ENCODE measurements at places on chromosomes 13 and 19. TPM values are rescaled to one million over a fixed set of nuclear protein-coding genes. Genes with fewer than 3 reads are reported as not detected.

DNA sequence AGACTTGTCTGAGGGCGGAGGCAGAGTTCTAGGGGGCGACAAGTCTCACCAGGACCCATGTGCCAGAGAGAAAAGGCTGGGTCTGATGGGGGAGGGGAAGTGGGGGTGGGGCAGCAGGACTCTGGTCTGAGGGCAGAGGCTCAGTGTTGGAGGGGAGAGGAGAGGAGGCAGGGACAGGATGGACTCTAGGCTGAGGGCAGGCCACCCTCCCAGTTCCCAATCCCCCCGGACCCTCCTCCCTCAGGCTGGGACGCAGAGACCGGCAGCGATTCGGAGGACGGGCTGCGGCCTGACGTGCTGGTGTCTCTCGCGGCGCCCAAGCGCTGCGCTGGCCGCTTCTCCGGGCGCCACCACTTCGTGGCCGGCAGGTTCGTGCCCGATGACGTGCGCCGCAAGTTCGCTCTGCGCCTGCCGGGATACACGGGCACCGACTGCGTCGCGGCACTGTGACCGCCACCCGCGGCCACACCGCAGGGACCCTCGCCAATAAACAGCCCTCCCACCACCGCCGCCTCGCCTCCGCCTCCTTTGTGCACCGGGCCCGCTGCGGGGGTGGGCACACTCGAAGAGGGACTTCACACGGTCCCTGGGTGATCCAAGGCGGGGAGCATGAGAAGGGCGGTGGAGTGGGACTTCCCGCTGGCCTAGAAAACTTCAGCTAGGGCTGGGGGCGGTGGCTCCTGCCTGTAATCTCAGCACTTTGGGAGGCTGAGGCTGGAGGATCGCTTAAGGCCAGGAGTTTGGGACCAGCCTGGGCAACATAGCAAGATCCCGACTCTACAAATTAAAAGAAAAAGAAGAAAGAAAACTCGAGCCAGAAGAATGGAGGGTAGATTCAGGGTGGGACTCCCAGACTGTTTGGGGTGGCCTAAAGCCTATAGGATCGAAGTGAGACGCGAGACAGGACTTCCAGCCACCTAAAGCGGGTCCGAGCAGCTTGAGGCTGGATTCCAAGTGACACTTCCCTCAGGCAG is 703 bp upstream of the CILP2 start:
- H3K4me1 ChIP-seq: peaks cover 4% of the 10 kb centered on the region
- no peaks in the 10 kb centered on the region for H3K36me3 ChIP-seq
- no peak overlapping the region for H3K27ac ChIP-seq
- no peaks in the 10 kb centered on the region for H3K27me3 ChIP-seq

DNA sequence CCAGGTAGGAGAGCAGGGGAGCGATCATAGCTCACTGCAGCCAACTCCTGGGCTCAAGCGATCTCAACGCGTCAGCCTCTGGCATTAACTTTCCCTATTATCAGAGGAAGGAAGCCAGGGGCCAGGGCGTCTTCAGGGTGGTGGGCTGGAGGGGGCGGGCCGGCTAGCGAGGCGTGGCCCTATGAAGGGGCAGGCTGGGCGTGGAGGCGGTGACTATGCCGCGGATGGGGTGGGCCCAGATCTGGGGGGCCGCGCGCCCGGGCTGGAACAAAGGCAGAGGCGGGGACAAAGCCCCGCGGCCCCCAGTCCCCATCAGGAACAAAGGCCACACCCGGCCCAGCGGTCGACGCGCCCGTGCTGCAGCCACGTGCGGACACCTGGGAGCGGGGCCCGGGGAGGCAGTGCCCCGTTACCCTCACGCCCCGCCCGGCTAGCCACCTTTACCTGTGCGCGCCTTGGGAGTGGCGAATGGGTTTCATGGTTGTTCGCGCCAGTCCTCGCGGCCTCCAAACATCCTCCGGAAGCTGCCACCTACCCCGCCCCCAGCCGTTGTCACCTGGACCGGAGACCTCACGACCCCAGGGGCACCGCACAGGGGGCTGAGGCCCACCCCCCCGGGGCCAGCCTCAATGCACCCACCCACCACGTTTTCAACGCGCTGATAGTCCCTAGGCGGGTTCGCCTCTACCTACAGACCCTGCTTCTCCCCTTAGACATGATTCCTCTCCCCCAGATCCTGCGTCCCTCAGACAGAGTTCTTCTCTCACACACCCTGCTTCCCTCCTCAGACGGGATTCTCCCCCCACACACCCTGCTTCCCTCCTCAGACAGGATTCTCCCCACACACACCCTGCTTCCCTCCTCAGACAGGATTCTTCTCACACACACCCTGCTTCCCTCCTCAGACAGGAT is 5.4 kb upstream of the TRIM28 start:
- H3K4me1 ChIP-seq: peaks cover 5% of the 10 kb centered on the region
- no peaks in the 10 kb centered on the region for H3K36me3 ChIP-seq
- no peak for DNase-seq
- H3K4me3 ChIP-seq: peak overlapping the region; percentile 60
- H3K27me3 ChIP-seq: no peaks in the 10 kb centered on the region

PNMA8A gene
- total RNA-seq: 5.1 TPM

GRCh38 chr13:25847145-25847544 is 204.7 kb downstream of the SHISA2 start:
- DNase-seq: no peak
- H3K36me3 ChIP-seq: no peaks in the 10 kb centered on the region
- no peak overlapping the region for H3K27ac ChIP-seq
- H3K27me3 ChIP-seq: no peaks in the 10 kb centered on the region

- no peaks in the 10 kb centered on the region for H3K27me3 ChIP-seq
- H3K27ac ChIP-seq: no peak overlapping the region
- no peaks in the 10 kb centered on the region for H3K36me3 ChIP-seq
- H3K4me3 ChIP-seq: no peak overlapping the region
Measured at GRCh38 chr19:4409123-4409933, 6.9 kb downstream of the CHAF1A start.

GRCh38 chr13:42893214-42893671 is 98.8 kb downstream of the EPSTI1 start:
- no peak for DNase-seq
- peaks cover 5% of the 10 kb centered on the region for H3K36me3 ChIP-seq

GRCh38 chr13:50715402-50716146 is 127.9 kb downstream of the DLEU7 start:
- H3K4me1 ChIP-seq: no peaks in the 10 kb centered on the region
- peak overlapping the region; percentile 47 for H3K4me3 ChIP-seq
- H3K27ac ChIP-seq: no peak overlapping the region
- H3K27me3 ChIP-seq: no peaks in the 10 kb centered on the region

TUBA3C gene
- total RNA-seq: not detected

DNA sequence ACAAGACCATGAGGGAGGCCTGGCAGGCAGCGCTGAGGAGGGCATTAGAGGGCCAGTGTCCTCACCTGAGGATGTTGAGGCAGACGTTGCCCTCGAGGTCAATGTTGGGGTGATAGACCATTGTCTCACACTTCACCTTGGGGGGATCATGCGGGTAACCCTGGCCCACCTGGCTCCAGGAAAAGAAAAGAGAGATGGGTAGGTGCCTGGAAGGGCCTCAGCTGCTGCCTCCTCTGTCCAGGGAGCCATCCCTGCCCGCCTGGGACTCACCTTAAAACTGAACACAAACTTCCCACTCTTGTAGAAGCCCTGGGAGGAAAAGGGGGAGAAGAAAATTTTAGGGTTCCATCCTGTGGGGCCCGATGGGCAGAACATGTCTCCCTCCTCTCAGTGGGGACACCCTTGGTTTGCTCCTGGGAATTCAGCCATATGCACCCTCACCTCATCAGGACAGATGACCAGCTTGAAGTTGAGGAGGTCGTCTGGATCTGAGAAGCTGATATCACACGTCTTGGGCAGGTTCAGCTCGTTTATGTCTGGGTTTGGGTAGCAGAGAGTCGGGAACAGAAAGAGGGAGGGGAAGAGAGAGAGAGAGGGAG is 1.7 kb downstream of the UBE2M start:
- DNase-seq: no peak
- peak overlapping the region; percentile 95 for H3K4me3 ChIP-seq
- peaks cover 57% of the 10 kb centered on the region for H3K4me1 ChIP-seq
- peak overlapping the region; percentile 99 for H3K27ac ChIP-seq
- H3K36me3 ChIP-seq: peaks cover 20% of the 10 kb centered on the region

- H3K4me3 ChIP-seq: no peak overlapping the region
- no peaks in the 10 kb centered on the region for H3K4me1 ChIP-seq
- no peak overlapping the region for H3K27ac ChIP-seq
- H3K27me3 ChIP-seq: no peaks in the 10 kb centered on the region
- no peak for DNase-seq
- peaks cover 55% of the 10 kb centered on the region for H3K36me3 ChIP-seq
Measured at GRCh38 chr19:3524078-3524842, 14.7 kb upstream of the TEKTIP1 start.

DNA sequence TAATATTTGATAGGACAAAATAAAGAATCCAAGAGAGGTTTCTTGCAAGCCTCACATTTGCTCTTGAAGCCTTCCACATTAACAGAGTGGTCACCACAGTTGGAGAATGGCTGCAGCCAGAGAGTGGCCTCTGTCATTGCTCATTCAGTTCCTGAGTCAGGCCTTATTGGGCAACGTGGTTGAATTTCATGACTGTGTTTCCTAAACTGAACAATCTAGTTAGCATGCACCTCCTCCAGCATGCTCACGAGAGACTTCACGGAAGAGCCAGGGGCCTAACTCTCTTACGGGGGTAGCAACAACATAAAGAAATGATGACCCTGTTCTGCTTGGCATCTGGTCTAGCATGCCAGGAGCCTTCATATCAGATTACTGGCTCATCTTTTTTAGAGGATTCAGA is 9.6 kb upstream of the UBL3 start:
- H3K27me3 ChIP-seq: no peaks in the 10 kb centered on the region
- no peak overlapping the region for H3K27ac ChIP-seq
- H3K36me3 ChIP-seq: no peaks in the 10 kb centered on the region
- no peaks in the 10 kb centered on the region for H3K4me1 ChIP-seq
- DNase-seq: no peak

USHBP1 gene
- total RNA-seq: 4.0 TPM

DNA sequence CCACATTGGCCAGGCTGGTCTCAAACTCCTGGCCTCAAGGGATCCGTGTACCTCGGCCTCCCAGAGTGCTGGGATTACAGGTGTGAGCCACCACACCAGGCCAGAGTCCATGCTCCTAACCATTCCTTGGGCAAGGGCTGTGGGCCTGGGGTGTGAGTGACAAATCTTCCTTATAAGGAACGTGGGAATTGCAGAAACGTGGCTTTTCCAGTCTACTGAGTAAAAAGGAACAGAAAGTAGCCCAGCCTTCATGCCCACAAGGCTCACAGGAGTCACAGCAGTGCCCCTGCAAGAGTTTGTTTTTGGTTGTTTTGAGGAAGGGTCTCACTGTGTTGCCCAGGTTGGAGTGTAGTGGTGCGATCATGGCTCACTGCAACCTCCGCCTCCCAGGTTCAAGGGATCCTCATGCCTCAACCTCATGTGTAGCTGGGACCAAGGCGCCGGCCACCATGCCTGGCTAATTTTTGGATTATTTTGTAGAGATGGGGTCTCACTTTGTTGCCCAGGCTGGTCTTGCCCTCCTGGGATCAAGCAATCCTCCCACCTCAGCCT is 5.1 kb downstream of the MYPOP start:
- no peak overlapping the region for H3K4me3 ChIP-seq
- H3K4me1 ChIP-seq: peaks cover 14% of the 10 kb centered on the region
- DNase-seq: no peak
- no peak overlapping the region for H3K27ac ChIP-seq
- peaks cover 13% of the 10 kb centered on the region for H3K36me3 ChIP-seq

PRKACA gene
- total RNA-seq: 107 TPM

PEAK3 gene
- 3.0 TPM for total RNA-seq

DNA sequence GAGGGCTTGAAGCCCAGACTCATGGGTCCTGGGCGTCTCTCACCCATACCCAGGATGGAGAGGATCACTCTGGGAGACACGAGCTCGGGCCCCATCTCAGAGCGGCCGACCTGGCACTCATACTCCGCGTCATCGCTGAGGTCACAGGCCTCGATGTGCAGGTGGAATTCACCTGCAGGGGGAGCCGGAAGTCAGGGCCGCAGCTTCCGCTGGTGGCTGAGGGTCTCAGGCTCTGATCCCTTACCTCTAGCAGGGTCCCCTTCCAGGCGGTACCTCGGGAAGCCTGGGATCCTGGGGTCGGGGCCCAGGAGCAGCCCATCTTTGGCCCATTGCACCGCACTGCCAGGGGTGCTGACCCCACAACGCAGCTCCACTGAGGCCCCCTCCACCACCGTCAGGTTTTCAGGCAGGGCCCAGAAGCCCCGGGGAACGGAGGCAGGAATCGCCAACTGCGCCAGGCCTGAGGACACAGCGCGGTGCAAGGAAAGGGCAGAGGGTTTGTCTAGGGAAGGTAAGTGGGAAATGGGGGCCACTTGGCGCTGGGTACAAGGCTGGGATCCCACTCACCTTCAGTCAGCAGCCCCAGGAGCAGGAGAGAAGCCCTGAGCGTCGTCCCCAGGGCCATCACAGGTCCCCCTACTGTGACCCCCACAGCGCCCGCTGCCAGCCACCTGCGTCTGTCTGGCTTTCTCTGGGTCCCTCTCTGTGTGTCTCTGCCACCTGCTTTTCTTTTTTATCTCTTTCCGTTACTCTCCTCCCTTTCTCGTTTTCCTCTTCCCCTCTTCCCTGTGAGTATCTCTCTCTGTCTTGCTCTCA is 883 bp downstream of the NPHS1 start:
- H3K36me3 ChIP-seq: no peaks in the 10 kb centered on the region
- H3K27ac ChIP-seq: no peak overlapping the region
- H3K4me1 ChIP-seq: no peaks in the 10 kb centered on the region
- H3K27me3 ChIP-seq: peaks cover under 1% of the 10 kb centered on the region
- DNase-seq: no peak

GRCh38 chr19:54287456-54287855 is 6.5 kb upstream of the LILRB2 start:
- H3K27ac ChIP-seq: no peak overlapping the region
- no peak for DNase-seq
- no peaks in the 10 kb centered on the region for H3K36me3 ChIP-seq
- H3K27me3 ChIP-seq: no peaks in the 10 kb centered on the region
- H3K4me3 ChIP-seq: no peak overlapping the region

ZNF738 gene
- 4.2 TPM for total RNA-seq

GRCh38 chr19:1079566-1080111 is 12.7 kb downstream of the ARHGAP45 start:
- no peaks in the 10 kb centered on the region for H3K4me1 ChIP-seq
- H3K4me3 ChIP-seq: no peak overlapping the region
- no peaks in the 10 kb centered on the region for H3K27me3 ChIP-seq
- no peak overlapping the region for H3K27ac ChIP-seq
- DNase-seq: no peak

- H3K36me3 ChIP-seq: peaks cover 11% of the 10 kb centered on the region
- H3K27ac ChIP-seq: no peak overlapping the region
- peaks cover 55% of the 10 kb centered on the region for H3K4me1 ChIP-seq
- H3K4me3 ChIP-seq: peak overlapping the region; percentile 67
Measured at GRCh38 chr19:7917267-7918061, 2.7 kb upstream of the SNAPC2 start.

RAB20 gene
- 34.5 TPM for total RNA-seq

GRCh38 chr13:72180253-72180952 is 313.4 kb upstream of the DACH1 start:
- no peak for DNase-seq
- no peak overlapping the region for H3K4me3 ChIP-seq
- no peaks in the 10 kb centered on the region for H3K36me3 ChIP-seq
- H3K27me3 ChIP-seq: no peaks in the 10 kb centered on the region
- H3K4me1 ChIP-seq: no peaks in the 10 kb centered on the region
- H3K27ac ChIP-seq: no peak overlapping the region

GRCh38 chr13:22563272-22563671 is 617.5 kb upstream of the SGCG start:
- no peak for DNase-seq
- H3K27me3 ChIP-seq: no peaks in the 10 kb centered on the region
- H3K36me3 ChIP-seq: no peaks in the 10 kb centered on the region
- no peak overlapping the region for H3K27ac ChIP-seq
- H3K4me1 ChIP-seq: no peaks in the 10 kb centered on the region
- H3K4me3 ChIP-seq: no peak overlapping the region

FFAR2 gene
- total RNA-seq: not detected
